Stimulated activated naive CD4-positive, alpha-beta T cell treated with Interleukin-2 at 50 U/mL for 16 hours (primary cell): ENCODE measurements at places on chromosomes 7 and 10.
A peak's percentile ranks its signal among the peaks of the same experiment; 100 is the strongest.

DNA sequence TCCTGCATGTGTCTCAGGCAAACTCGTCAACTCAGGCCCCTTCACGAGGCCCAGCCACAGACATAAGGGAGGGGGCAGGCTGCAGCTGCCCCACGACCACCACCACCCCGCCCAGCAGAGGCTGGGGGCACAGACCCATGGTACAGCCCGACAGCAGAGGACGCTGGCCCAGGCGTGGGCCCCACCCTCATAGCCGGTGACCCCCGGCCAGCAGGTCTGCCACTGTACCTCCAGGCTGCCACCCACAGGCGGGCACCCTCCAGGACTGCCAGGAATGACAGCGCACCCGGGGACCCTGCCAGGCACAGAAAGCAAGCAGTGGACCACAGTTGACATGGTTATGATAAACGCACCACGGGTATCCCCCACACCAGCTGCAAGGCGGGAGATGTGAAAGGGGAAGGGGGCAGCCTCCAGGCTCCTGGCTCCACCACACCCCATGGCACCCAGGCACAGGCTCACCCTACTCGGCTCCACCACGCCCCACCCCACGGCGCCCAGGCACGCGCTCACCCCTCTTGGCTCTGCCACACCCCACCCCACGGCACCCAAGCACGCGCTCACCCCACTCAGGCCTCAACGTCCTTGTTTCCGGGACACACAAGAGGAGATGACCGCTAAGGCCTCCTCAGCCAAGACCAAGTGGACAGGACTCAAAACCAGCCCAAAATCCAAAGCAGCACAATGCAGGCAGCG lies 135.9 kb downstream of the MAD1L1 start:
- no peak for DNase-seq

DNA sequence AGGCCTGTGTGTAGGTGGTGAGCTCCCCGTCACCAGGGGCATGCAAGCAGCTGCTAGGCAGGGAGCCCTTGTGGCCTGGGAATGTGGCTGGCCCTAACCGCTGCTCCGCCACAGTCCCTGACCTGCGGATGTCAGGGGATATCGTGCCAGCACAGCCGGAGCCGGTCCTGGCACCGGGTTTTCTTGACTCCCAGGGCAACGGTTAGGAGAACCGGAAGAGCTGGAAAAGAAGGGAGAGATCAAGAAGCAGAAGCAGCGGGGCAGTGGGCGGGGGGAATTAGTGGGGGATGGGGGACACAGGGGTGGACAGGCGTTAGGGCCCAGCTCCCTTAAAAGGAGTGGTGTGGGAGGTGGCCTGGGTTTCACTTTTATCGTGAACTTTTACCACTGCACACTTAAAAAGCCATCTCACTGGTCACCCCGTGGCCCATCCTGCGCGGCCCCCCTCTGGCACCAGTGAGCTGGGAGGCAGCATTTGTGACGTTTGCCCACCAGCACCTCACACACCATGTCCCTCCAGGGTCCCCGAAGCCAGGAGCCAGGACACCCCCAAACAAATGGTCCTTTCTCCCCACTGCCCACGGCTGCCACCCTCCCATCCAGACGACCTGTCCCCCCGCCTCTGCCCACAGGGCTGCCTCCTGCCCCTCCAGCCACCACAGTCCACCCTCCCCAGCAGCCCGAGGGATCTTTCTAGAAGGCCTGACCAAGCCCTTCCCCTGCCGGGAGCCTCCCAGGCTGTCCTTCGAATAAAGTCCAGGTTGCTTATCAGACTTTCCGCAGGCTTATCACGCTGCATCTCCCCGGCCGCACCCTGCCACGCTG lies 1.8 kb upstream of the MICALL2 start:
- DNase-seq = no peak

- no peak for DNase-seq
Observed at GRCh38 chr7:137839903-137840779, 6.6 kb downstream of the DGKI start.

GRCh38 chr10:79377557-79378382 lies 30.5 kb downstream of the PPIF start:
- no peak for DNase-seq

GRCh38 chr10:120999868-121000267 lies 148.7 kb downstream of the WDR11 start:
- DNase-seq = no peak

GRCh38 chr7:98647326-98647725 lies 30.2 kb downstream of the NPTX2 start:
- no peak for DNase-seq

DNA sequence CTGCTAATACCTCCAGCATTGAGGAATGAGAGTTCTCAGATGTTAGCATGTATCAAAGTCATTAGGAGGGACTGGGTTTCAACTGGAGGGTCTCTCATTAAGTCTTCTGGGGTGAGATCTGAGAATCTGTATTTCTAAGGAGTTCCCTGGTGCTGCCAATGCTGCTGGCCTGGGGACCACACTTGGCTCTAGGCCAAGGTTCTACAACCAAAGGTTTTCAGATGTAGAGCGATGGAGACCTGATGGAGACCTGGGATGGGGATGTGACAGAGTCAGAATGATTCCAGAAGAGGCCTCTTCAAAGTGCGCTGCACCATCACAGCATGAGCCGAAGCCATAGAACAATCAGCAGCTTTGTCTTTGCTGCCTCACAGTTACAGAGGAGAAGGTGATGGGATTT lies 27.2 kb downstream of the ST8SIA6 start:
- no peak for DNase-seq

DNA sequence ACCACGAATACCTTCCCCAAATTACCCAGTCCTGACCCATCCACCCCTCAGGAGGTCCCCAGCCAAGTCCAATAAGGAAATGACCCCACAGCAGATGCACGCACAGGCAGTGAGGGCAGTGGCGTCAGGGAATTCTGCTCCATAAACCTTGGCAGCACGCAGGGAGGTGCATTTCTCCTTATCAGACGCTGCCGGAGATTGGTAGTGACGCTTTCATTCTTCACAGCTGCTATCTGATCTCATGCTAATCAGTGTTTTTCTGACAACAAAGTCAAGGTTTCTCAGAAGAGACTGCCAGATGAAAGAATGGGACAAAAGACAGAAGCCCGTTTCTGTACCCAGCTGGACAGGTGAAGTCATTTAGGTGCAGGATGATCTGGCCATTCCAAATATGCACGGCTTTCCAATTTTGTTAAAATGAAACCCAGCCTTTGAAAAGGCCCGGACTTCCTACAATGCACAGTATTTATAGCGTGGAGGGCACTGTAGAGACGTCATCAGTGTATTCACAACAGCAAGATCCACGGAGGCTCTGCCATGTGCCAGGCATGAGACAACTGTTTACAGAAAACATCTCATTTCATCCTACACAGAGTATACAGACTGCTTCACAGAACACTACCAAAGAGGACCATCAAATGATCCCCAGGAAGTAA lies 35.3 kb downstream of the DIP2C start:
- no peak for DNase-seq

DNA sequence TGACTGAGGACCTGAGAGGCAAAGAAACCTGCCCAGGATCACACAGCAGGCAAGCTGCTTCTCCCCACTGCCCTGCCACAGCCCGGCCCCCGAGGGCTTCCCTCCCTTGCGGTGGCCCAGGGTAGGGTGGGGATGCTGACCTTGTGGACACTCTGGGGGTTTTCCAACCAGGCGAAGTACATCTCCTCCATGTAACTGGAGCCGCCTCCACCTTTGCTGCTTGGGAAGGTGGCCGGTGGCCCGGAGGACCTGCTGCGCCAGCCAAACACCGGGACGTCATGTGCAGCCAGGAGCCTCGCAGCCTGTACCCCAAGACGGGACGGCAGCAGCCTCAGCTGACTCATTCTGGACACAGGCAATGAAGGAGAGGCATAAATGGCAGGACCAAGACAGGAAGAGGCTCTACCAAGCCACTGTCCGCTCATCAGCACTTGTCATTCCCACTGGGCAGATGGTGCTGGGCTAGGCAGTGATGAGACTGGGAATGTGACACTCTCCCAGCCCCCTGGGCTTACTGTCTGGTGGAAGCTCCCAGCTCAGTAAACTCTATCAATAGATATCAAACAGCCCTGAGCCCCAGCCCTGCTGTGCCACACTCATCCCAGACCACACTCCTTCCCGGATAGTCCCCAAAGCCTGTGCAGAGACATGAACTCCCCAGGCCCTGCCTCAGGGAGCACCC lies 3.7 kb downstream of the OGDHL start:
- DNase-seq = no peak

DNA sequence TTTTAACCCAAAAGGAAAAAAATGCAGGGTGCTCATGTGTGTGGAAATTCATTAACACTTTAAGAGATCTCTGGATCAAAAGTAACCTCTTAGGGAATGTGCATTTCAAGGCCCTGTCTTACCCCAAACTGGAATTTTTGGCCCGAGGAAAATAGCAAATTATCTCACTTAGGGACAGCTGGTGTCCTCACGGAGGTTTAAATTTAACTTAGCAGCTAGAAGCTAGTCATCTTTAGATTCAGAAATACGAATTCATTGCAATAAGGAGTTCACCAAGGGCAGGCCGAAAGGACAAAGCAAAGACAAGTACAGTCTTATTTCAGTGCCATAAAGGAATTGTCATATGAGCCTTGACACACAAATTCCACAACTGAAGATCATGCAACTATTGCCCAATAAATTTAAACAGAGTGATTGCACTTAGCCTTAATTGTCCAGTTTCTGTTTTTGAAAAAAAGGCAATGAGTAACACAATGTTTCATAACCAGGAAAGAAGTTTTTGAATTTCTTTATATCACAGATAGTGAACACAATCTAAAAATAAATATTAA lies 22.4 kb upstream of the SEMA3C start:
- DNase-seq = no peak

- peak; percentile 23 for DNase-seq
Observed at GRCh38 chr7:75617634-75618234, 121.0 kb downstream of the HIP1 start.

- DNase-seq = no peak
Observed at GRCh38 chr10:100895896-100896295, 16.9 kb upstream of the SLF2 start.

- DNase-seq = no peak
Observed at GRCh38 chr7:84824057-84824651, 362.7 kb downstream of the SEMA3D start.

- no peak for DNase-seq
Observed at GRCh38 chr7:36015733-36016132, 137.3 kb upstream of the EEPD1 start.

DNA sequence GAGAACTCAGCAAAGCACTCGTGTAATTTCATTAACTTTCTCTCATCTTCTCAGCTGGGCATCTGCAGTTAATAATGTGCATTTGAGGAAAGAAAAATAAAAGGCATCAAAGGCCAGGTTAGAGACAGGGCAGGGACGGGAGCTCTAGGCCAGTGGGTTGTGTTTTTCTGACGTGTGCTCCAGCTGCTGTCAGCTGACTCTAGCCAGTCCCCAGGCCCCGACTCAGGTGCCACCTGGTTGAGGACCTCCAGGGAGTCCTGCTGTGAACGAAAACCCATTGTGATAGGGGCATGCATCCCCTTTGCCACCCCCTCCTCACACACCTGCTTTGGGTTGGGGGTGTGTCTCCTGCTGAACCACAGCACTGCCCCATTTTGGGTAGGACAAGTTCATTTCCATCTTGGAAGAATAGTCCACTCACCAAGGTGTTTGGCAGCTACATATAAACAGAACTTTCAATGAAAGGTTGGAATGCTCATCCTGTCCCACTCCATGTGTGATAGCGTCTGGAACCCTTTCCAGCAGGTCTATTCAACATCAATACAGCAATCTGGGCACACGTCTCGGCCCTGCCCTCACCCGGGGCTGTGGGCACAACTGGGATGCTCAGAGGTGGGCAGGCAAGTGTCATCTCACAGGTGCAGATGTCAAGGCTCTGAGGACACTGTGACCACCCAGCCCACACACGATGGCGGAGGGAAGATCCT lies 146.1 kb upstream of the FAM20C start:
- no peak for DNase-seq

DNA sequence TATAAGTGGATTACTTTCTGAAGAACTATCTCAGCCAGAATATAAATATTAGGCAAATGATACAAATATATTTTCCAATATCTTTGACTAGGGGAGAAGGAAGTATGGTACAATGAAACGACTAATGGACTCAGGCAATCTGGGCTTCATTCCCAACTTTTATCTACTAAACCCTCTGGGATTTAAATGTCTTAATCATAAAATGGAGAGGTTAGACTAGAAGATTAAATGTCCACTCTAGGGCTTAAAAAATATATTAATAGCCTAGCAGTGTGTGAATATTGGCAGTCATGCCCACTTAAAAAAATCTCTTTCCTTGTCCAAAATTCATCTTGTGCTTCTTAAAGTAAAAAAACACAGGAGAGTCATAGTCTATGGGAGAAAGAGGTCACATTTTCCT lies 98.3 kb downstream of the CTTNBP2 start:
- DNase-seq = no peak

DNA sequence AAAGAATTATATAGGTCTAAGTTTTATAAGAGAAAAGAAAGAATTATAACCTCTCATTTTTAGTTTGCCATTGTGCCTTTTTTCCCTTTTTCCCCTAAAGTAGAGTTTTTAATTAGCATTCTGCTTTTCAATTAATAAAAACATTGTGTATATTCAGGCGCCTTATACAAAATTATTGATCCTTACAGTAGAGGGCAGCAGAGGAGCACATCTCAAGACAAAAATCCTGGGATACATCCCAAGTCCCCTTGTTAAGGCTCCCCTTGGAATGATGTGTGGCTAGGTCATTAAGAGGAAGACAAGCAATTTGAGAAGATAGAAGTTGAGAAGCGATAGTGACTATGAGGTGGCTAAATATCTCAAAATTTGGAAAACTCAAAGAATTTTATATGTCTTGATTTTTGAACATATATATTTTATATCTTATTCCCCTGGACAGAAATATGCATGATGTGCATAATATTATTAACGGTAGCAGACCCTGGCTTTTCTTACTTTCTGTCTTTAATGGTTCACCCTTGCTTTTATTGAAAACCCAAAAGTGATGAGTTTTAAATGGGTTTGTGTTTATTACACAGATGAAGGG lies 19.1 kb upstream of the TPK1 start:
- no peak for DNase-seq

GRCh38 chr10:123890226-123890625 lies 1.4 kb downstream of the CPXM2 start:
- DNase-seq = no peak

DNA sequence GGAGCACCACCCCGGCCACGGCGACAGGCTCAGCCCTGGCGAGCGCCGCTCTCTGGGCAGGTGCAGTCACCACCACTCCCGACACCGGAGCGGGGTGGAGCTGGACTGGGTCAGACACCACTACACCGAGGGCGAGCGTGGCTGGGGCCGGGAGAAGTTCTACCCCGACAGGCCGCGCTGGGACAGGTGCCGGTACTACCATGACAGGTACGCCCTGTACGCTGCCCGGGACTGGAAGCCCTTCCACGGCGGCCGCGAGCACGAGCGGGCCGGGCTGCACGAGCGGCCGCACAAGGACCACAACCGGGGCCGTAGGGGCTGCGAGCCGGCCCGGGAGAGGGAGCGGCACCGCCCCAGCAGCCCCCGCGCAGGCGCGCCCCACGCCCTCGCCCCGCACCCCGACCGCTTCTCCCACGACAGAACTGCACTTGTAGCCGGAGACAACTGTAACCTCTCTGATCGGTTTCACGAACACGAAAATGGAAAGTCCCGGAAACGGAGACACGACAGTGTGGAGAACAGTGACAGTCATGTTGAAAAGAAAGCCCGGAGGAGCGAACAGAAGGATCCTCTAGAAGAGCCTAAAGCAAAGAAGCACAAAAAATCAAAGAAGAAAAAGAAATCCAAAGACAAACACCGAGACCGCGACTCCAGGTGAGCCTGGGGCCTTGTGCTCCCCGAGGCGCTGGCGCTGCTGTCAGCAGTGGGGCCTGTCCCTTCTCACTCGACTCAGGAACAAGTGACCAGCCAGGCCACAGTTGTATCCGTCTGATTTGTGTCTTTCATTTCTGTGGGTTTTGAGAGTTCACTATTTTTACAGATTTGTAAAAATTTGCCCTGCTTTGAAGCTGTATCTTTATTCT lies 117.7 kb downstream of the CYTH3 start:
- DNase-seq = no peak
